ENCODE measurements at places on chromosomes 2 and 18.

DNA sequence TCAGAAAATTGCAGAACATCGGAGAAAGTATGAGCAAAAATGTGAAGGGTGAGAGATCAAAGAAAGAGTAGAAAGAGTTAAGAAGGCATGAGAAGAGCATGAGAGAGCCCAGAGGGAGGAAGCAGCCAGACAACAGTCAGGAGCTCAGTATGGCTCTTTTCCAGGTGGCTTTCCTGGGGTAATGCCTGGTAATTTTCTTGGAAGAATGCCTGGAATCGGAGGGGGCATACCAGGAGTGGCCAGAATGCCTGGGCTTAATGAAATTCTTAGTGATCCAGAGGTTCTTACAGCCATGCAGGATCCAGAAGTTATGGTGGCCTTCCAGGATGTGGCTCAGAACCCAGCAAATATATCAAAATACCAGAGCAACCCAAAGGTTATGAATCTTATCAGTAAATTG is 271.8 kb upstream of the TFPI start:
- DNase-seq: peak; percentile 7

- DNase-seq: no peak
Observed at GRCh38 chr2:44642123-44642857, 280.5 kb downstream of the CAMKMT start.

GRCh38 chr18:75201282-75202270 is 7.4 kb downstream of the PTGR3 start:
- no peak for DNase-seq

- no peak for DNase-seq
Observed at GRCh38 chr18:68447286-68447685, 267.6 kb downstream of the TMX3 start.

GRCh38 chr2:173150087-173150486 is 74.4 kb downstream of the MAP3K20 start:
- peak; percentile 78 for DNase-seq

- DNase-seq: no peak
Observed at GRCh38 chr2:232478571-232479340, 8.9 kb downstream of the ECEL1 start.

- DNase-seq: no peak
Observed at GRCh38 chr2:84603911-84604310, 87.6 kb downstream of the DNAH6 start.

GRCh38 chr18:8116341-8117005 is 492.8 kb upstream of the RAB12 start:
- peak; percentile 58 for DNase-seq

DNA sequence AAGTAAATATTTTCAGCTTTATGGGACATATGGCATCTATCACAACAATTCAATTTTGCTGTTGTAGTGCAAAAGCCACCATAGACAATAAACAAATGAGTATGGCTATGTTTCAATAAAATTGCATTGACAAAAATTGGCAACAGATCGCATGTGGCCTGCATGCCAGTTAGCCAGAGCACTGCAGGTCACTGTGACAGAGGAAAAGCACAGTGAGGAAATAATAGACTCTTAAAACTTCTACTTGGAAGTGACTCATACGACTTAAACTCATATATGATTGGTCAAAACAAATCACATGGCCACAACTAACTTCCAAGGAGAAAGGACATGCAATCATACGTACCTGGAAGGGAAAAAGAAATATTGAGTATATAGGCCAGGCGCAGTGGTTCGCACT is 44.4 kb downstream of the EXOC6B start:
- DNase-seq: peak; percentile 26

- DNase-seq: no peak
Observed at GRCh38 chr2:144011098-144011497, 508.8 kb downstream of the ZEB2 start.

GRCh38 chr18:13564579-13564978 is 161.8 kb downstream of the FAM210A start:
- no peak for DNase-seq

DNA sequence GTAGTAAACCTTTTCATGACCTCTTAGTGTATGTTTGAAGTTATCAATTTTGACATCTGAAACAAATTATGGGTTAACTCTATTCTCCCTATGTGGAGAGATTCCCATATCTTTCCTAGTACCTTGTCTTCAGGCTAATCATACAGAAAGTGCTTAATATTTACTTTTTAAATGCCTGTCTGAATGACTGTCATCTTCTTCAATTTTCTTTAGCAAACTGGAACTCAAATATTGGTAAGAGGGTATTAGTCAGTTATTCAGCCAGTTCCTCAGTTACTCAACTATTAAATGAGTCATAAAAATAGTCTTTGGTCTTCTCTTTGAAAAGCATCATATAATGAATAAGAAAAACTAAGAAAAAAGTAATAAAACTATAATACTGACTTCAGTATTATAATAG is 1038.0 kb upstream of the PIK3C3 start:
- DNase-seq: peak; percentile 30

DNA sequence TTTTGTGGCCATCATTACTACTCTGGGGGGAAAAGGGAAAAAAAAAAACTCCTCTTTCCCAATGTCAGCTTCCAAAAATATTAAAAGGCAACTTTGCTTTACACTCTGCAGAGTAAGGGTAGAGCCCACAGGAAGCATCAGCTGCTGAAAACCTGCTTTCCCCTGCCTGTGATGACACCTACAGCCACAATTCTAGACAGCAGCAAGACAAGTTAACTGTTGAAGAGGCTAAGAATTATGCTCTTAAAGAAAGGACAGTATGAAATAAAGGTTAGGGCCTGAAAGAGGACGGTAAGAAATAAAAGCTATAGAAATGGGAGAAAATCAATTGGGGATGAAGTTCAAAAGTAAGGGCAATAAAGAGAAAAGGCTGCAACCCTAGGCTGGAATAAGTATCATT is 3.0 kb downstream of the PDE11A start:
- no peak for DNase-seq

- DNase-seq: no peak
Observed at GRCh38 chr2:72921853-72922252, 4.5 kb downstream of the EMX1 start.

DNA sequence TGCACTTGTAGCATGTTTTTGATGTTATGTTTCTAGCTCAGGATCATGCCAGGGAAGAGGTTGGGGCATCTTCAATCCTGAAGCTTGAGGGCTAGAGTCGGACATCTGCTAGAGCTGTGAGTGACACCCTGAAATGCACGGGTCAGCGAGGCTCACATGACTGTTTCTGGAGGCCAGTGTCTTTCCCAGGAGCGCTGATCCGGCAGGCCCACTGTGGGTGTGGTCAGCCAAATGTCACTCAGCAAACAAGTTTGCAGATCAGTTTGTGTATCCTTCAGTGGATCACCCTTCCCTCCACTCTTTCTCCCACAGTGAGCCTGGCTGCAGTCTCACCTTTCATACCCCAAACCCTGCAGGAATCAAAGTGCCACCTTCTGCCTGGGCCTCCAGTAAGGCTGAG is 23.0 kb upstream of the ARHGEF4 start:
- no peak for DNase-seq

DNA sequence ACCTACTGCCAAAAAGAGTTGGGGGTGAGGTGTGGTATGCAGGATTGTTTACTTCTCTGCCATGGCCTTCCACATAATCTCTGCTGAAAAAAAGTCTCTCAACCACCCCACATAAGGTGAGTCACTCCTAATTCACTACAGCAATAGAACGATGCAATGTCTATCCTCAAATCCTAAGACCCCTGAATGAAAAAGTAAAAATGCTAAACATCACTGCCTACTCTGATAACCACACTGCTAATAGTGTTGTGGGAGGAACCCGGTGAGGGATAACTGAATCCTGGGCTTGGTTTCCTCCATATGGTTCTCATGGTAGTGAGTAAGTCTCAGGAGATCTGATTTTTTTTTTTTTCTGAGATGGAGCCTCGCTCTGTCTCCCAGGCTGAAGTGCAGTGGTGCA is 252.5 kb downstream of the PIEZO2 start:
- peak; percentile 29 for DNase-seq

DNA sequence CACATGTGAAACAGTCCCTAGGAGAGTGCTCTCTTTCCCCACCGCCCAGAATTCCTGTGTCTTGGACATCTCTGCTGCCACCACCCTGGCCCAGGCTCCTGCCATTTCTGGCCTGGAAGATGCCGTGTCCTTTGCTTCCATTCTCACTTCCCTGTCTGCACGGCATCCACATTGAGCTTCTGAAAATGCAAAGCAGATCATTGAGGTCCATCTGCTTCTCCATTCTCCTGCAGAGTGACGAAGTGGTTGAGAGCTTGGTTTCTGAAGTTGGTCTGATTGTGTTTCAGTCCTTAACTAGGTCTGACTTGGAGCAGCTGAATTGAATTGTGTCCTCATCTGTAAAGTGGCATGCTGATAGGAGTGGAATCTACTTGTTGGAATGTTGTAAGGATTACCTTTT is 98.7 kb upstream of the MGAT5 start:
- DNase-seq: no peak

DNA sequence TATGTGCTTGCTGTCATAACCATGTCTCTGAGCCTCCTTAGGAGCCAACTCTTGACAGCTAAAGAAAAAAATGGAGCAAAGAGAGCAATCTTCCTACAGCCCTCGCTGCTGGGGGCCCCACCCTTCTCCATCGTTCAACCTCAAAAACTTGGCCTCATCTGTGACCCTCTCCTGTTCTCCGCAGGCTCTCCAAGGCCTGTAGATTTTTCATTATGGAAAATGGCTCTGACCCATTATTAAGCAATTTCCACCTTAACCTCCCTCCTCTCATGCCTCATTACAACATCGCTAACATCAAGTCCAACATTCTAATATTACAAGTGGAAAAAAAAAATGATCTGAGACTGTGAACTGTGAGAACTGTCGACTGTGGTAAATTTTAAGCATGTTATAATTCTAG is 98.7 kb downstream of the SLC8A1 start:
- DNase-seq: no peak

- DNase-seq: no peak
Observed at GRCh38 chr2:19670303-19670702, 231.5 kb downstream of the TTC32 start.

- DNase-seq: no peak
Observed at GRCh38 chr2:190930411-190930810, 49.8 kb downstream of the GLS start.

- peak; percentile 66 for DNase-seq
Observed at GRCh38 chr2:23497063-23497462, 112.1 kb downstream of the KLHL29 start.

GRCh38 chr2:55992455-55992854 is 68.9 kb upstream of the EFEMP1 start:
- peak; percentile 97 for DNase-seq

DNA sequence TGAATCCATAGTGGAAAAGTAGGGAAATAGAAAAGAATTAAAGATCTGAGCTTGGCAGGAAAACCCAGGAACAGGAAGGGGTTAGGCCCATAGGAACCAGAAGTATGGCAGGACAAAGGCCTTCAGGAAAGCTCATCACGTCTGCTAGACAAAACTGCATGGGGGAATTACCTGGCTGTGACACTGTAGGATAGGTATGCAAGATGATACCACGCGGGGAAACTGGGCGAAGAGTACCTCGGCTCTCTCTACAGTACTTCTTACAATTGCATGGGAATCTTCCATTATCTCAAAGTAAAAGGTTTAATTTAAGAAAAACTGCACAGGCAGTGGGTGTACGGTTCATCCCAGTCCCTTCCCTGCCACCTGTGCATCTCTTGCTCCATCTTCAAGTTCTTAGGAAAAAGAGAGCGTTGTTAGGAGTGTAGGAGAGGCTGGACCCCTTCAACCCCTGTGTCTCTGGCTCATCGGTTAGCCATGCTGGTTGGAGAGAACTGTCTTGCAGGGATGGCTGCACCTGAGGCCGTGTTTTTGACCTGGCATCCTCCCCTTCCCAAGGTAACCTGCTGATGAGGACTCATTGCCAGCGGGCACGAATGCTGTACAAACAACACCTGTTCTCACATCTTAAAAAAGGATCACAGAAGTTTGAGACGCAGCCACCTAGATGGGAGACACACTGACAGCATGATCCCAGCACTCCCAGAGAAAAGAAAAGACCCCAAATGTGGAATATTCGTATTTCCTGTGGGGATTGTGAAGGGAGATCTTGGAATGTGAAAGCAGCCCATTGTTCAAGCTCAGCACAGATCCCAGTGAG is 120.5 kb upstream of the COPS8 start:
- no peak for DNase-seq

GRCh38 chr18:50356036-50356945 is 18.6 kb upstream of the SKA1 start:
- peak; percentile 22 for DNase-seq

- DNase-seq: peak; percentile 74
Observed at GRCh38 chr2:160324161-160324800, 124.2 kb upstream of the ITGB6 start.

GRCh38 chr2:7749895-7750559 is 832.8 kb downstream of the RNF144A start:
- DNase-seq: no peak

DNA sequence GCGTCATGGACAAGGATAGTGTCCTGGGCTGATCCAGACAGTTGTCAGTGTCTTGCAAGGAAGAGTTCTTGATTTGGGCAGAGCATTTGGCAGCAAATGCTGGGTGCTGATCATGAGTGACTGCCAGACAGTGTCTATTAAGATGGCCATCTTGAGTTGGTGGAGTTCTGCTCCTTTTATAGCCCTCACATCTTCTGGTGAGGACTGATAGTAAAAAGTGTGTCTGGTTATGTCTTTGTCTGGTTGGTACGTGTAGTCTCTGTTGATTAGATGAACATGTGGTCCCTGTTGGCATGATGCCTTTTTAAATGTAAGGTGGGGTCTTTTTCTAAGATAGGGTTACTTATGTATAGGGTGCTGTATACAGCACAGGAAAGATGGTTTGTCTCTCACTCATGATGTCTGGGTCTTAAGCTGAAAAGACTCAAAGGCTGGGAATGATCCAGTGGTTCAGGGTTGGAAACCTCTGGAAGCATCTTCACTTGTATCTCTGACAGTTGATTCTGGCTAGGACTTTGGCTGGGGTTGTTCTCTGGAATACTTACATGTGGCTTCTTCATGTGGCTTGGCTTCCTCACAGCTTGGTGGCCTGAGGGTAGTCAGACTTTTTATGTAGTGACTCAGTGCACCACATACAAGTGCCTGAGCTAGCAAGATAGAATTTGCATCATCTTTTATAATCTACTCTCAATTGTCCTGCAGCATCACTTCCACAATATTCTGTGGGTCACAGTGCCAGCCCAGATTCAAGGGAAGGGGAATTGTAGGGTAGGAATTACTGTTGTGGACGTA is 11.8 kb downstream of the MTX2 start:
- no peak for DNase-seq

DNA sequence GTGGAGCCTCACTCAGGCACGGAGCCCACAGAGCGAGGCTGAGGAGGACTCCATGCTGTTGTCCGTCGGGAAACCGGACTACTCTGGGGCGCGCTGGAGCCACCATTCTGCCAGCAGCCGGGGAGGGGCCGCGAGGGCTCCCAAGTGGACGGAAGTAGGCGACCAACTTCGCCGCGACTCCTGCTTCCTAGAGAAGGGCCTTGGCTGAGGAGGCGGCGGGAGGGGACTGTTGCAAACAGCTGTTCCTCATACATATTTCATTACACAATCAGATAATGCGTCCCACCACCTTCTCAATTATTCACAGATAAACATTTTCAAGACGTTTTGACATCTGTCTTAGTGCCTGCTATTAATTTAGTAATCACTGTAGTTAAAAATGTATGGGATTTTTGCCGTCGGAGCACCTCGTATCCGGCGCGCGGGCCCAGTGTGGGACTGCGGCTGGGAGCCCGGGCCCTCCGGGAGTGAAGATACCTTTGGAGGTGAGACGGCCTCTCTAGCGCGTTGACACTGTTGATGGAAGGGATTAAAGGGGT is 11.7 kb upstream of the SIX3 start:
- no peak for DNase-seq

Measured in choroid plexus epithelial cell (primary cell).